ENCODE measurements at places on chromosomes 1 and 21.

DNA sequence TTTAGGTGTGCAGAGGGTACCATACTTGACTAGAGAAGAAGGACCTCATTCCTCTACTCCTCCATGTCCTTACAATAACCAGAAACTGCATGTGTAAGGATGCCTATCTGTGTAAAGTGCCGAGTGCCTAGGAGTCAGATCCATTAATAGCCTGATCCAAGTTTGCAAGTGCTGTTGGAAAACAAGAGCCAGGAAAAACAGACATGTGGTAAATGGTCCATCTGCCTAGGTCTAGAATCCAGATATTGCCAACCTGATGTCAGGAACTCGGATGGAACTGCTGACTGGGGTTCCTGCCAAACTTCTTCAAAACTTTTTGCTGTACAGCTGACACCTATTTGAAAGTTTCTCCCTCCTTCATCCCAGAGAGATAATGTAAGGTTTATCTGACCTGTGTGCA lies 239.4 kb upstream of the CAMK1G start:
- no peak for DNase-seq

DNA sequence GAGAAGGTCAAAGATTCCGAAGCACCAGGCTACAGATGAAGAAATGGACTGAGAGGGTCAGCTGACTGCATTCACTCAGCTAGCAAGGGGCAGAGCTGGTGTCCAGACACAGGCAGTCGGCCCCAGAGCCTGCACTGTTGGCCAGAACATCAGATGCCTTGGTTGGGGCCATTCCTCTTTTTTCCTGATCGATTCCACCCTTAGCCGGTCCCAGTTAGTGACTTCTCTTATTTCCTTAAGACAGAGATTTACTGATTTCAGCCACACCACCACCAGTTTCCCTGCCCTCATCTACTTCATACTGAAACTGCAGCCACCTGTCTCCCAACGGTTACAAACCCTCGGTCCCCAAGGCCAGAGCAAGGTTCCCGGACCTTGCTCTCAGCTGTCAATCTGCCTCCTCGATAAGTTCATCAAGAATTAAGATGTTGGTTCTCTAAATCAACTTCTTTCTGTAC lies 11.5 kb downstream of the CD58 start:
- no peak for DNase-seq

GRCh38 chr1:93415296-93415695 lies 32.6 kb upstream of the FNBP1L start:
- DNase-seq: no peak

DNA sequence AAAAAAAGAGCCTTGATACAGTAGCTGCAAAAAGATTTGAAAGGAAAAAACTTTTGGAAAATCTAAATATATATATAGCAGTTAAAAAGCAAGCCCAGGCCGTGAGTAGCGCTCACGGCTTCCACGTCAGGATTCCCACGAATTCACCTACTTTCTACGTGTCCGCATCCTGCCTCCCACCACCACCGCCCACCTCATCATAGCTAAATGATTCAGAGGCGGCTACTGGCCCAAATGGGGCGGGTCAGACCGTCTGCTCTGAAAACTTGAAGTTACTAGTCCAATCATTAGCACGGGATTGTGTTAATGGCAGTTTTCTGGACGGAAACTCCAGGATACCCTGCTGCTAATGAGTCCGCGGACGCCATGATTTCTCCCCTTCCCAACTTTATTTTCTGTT lies 1.3 kb upstream of the CCSAP start:
- DNase-seq: no peak

DNA sequence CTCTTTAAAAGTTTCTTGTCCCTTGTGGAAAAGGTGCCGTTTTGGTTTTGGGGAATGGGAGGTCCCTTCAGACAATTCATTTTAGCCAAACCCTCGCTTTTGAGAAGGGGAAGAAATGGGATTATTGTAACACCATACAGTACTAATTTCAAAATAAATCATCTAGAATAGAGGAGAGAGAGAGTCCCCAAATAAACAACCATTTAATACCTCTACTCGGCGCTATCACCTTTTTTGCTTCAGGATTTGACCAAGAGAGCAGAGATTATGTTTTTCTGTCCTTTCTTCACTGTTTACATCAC lies 770 bp upstream of the RC3H1 start:
- no peak for DNase-seq

GRCh38 chr1:229196404-229197264 lies 74.3 kb upstream of the RAB4A start:
- DNase-seq: no peak

GRCh38 chr1:57796616-57797015 lies 372.8 kb upstream of the DAB1 start:
- no peak for DNase-seq

GRCh38 chr1:197970771-197971170 lies 53.6 kb downstream of the LHX9 start:
- DNase-seq: no peak

DNA sequence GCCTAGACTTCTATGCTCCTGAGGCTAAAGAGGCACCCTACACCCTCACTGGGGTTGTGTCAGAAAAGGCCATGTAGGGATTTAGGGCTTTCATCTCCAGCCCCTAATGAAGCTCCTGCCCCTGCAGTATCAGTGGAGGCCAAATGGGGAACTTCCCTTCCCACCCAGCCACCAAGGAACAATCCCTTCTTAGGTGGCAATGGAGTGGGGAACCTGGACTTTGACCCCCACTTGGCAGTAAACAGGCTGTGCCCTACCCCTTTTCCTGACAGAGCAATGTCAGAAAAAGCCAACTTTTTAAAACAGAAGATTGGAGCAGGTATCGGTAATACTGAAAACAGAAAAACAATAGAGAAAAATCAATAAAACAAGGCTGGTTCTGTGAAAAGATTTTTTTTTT lies 35.5 kb upstream of the SLC19A2 start:
- DNase-seq: no peak

- DNase-seq: no peak
Observed at GRCh38 chr1:202088206-202088605, 34.5 kb upstream of the GPR37L1 start.

- DNase-seq: no peak
Observed at GRCh38 chr21:26130249-26130881, 40.2 kb downstream of the APP start.

DNA sequence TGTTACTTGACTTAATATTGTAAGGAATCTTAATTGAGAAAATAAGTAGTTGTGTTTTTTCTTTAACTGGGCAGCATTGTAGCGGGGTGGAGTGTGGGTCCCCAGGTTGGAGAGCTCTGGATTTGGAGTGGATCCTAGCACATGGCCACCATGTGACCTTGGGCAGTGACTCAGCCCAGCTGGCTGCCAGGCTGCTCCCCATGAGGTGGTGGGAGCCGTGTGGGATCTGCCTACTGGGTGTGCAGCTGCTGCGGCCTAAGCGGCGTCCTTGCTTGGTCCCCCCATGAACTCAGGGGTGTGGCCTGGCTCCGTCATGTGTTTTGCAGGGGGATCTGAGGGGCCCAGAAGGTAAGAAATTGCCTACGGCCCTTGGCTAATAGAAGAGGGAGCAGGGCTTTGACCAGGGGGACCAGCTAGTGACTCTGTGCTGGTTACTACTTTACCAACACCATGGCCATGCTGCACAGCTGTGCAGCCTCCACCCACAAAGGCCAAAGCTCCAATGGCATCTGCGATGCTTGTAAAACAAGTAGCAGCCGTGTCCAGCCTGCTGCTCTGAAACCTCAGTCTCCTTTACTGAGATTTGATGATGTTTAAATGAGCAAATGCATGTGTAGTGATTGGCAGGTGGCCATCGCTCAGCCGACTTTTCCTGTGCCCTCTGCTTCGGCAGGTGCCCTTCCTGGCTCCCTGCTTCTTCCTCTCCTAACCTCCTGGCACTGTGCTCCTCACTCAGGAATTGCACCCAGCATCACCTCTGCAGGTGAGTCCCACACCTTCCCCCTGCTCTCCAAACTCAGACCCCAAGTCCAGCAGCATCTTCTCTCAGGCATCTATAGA lies 68.3 kb downstream of the ADARB1 start:
- DNase-seq: no peak

DNA sequence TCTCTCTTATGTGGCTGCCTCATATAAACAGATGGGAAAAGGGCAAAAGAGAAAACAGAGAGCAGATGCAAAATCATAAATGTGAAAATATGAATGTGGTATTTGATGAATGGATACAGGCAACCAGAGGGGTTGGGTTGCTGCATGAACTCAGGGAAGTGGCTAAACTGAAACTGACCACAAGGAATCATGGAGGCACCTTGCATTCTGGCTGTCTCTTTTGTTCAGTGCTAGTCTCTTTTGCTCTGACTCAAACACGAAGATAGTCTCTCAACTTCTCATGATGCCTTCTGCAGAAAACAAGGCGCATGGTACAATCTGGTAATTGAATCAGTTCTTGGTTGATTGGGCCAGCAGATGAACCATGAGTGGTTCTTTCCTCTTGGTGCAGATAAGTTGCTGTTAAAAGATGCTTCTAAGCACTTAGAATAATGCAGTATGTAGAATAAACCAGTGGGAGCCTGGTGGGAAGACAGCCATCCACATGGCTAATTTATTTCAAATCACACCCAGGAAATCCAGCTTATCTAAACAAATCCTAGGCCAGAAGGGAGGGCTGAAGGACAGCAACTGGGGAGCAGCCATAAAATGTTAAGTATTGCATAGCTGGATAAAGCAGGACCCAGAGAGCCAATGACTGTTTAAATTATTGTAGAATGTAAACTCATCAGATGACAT lies 64.2 kb downstream of the HLX start:
- no peak for DNase-seq

DNA sequence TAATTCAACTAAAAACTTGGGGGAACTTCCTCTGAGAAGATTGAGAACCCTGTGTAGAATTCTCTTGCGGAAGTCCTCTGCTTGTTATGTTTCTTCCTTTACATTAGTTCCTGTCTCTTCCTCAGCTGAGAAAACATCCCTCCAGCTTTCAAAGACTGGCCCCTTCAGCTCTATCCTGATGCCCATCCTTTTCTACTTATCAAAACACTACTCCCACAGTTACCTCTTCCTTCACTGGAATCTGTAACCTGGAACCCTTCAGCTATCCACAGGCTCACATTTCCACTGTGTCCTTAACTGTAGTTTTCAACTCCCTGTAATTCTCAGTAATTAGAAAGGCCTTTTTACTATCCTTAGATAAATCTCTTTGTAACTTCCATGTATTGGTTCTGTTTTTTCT lies 6.0 kb upstream of the DEDD start:
- DNase-seq: no peak

GRCh38 chr1:161084597-161084988 lies 4.8 kb downstream of the NECTIN4 start:
- DNase-seq: no peak

- no peak for DNase-seq
Observed at GRCh38 chr21:31872452-31873274, at the start of gene HUNK. TSS of gene HUNK (plus strand) at chr21:31873020. CDS start at chr21:31873675, 655 bp downstream.

- no peak for DNase-seq
Observed at GRCh38 chr1:220011620-220012019, 34.7 kb downstream of the EPRS1 start.

DNA sequence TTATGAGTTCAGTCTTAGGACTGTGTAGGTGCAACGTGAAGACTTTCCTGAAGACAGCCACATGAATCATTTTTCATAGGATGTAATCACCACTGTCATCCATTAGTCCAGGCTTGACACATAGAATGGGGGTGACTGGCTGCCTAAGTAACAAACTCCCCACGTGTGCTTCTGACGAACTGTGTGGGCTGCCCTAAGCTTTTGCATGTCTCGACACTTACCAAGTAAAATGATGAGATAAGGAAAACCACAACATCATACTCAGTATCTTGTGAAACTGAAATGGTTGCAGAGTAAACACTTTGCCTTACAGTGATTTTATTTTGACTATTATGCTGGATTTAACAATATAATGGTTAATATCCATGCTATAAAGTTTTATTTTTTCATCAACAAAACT lies 19.5 kb downstream of the ERG start:
- no peak for DNase-seq

DNA sequence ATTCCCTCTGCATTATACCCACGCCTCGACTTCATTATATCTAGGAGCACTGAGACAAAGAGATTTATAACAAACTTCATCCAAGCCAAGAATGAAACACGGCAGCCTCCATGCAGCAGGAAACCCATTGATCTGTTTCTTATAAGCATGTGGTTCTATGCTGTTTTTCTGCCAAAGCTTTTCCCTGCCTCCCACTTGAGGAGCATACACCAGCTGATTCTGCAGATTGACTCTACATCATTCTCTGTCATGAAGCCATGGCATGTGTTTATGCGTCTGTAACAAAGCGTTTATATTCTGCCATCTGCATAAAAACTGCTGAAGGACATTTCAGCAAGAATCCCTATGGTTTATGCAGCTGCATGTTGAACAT lies 102.0 kb downstream of the CYYR1 start:
- no peak for DNase-seq

GRCh38 chr1:207875532-207875931 lies 35.4 kb downstream of the CD34 start:
- DNase-seq: no peak

- no peak for DNase-seq
Observed at GRCh38 chr1:178143730-178144690, 50.1 kb downstream of the RASAL2 start.

DNA sequence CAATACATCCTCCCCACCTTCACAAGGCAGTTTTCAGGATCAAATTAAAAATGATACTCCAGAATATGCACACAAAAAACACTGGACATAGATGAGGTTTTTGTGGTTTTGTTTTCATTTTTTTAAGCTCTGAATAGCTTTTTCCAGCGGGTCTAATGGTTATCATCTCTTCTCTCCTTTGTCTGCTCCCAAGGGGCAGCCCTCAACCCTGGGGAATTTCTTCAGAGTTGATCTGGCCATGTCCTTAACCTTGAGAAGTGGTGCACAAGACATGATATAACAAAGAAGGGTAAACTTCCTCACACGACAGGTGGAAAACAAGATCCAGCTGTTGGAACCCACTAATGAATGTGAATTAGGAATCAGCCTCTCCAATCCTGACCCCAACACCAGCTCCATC lies 1.5 kb upstream of the CD244 start:
- no peak for DNase-seq

All from GM19239 (cell line).